ENCODE measurements at places on chromosomes 16 and 17.

DNA sequence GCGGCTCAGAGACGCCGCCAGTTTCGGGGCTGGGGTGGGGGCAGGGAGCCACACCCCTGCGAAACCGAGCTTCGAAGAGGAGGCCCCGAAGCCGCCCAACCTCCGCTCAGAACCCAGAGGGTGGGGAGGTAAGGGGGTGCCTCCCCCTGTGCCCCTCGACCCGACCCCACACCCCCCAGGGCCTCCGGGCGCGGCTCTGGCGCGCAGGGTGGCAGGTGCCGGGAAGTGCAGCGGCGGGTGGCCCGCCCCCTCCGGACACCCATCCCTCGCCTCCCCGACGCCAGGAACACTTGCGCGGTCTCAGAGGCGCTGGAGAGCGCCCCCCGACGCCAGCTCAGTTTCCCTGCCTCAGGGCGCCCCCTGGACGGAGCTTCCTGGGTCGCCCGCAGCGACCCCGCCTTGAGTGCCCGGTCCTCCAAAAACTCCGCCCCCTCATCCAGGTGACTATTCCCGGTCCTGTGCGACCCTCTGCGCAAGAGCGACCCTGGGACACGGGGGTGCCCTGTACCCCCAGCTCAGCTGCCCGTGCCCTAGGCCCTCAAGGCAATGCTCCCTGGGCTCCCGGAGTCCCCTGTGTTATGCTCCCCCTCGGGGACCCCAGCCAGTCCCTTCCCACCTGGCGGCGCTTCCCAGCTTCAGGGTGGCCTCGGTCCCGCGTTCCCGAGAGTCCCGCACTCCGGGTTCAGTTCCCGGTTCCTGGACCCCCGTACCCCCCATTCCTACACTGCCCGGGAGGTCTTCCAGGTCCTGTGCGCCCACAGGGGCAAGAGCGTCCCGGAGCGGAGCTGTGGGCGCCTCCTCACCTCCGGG is 562 bp downstream of the PPL start:
- no peak for DNase-seq

DNA sequence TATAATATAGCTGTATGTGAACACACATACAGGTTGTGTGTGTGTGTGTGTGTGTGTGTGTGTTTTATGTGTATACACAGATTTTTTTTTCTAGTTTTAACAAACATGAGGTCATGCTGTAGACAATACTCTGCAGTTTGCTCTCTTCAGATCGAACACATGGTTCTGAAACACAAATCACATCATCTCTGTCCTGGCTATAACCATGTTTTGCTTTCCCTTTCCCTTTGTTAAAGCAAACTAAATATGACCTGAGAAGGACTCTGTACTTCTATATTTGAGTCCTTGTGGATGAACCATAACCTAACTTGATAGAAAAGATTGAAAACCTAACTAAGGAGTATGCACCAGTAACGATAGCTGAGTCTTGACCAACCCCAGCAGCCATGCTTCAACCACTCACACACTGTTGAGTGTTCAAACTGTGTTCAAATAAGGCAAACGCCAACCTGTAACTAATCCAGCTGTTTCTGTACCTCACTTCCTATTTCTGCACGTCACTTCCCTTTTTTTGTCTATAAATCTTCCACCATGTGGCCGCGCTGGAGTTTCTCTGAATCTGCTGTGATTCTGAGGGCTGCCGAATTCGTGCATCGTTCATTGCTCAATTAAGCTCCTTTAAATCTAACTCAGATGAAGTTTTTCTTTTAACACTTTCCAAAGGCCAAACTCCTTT is 303.8 kb downstream of the HS3ST3B1 start:
- DNase-seq, result no peak

DNA sequence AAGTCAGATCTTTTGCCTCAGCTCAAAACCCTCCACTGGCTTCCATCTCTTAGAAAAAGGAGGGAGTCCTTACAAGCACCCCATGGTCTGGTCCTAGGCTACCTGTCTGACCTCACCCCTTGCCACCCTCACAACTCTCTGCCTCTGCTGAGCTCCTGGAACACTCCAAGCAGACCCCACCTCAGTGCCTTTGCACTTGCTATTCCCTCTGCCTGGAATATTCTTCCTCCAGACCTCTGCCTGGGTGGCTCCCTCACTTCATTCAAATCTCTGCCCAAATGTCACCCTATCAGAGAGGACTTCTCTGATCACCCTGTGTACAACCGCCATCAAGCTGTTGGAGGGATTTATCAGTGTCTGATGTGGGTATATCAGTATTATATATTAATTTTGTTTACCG is 37.4 kb downstream of the PMFBP1 start:
- DNase-seq, result no peak

- no peak for DNase-seq
These were observed 74.0 kb downstream of the N4BP1 start for GRCh38 chr16:48535831-48536613.

DNA sequence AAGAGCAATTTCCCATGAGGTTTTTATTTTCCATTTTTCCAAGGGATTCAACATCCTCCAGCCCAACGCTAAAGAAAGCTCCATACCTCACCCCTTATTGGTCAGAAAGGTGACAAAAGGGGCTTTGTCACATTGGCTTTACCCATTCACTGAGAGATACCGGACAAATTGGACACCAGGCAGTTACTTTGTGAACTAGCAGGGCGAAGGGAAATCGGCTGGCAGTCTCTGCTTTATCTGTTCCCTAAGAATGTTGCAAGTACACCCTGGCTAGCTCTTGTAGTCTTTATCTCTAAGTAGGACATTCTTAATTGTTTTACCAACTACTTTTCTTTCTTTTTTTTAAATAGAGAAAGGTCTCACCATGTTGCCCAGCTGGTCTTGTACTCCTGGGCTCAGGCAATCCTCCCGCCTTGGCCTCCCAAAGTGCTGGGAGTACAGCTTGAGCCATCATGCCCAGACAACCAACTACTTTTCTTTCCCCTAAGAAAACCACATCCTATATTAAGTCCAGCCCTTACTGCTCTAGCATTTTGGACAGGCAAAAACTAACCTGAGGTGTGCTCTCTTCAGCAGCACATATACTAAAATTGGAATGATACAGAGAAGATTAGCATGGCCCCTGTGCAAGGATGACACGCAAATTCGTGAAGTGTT is 16.8 kb downstream of the PRPSAP1 start:
- no peak for DNase-seq
